Stimulated activated CD4-positive, alpha-beta T cell treated with anti-CD3 and anti-CD28 coated beads, TNF-alpha, amount 100 ng/mL, for 48 hours (primary cell): ENCODE measurements at places on chromosomes 3 and 15.

DNA sequence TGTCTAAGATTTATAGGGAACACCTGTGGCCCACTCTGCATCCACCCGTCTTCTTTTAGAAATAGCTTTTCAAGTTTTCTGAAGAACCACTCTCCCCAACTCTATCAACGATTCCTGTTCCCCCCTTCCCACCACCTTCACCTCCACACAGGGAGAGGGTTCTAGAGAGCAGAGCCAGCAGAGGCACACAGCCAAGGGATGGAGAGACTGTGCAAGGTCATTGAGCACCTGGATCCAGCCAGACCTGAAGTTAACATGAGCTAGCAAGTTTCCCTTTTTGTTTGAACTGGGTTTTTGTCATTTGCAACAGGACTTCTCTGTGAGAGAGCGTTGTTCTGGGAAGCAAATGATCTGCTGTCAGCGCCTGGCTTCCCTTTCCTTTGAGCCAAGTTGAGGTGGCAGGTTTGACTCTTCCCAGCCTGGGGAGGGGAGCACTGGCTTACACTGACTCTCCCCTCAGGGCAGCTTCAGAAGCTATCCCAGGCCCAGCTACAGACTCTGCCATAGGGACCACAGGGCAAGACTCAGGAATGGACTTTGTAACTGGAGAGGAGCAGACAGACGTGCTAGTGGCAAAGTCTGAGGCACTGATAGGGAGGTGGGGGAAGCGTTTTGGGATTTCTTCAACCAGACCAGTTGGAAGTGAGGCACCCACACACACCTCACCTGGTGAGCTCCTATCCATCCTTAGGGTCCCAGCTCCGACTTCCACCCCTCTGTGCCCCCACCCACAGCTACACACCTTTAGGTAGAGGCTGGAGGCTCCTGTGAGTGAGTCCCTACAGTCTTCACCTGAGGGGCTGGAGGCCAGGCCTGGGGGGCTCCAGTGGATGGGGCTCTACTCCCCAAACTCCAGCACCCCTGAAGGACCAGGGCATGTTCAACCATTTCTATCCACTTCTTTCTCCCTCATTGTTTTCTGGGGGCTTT lies 19.4 kb upstream of the PLXNA1 start:
- DNase-seq, result no peak

- no peak for DNase-seq
Measured at GRCh38 chr3:105490045-105490444, 123.3 kb downstream of the ALCAM start.

DNA sequence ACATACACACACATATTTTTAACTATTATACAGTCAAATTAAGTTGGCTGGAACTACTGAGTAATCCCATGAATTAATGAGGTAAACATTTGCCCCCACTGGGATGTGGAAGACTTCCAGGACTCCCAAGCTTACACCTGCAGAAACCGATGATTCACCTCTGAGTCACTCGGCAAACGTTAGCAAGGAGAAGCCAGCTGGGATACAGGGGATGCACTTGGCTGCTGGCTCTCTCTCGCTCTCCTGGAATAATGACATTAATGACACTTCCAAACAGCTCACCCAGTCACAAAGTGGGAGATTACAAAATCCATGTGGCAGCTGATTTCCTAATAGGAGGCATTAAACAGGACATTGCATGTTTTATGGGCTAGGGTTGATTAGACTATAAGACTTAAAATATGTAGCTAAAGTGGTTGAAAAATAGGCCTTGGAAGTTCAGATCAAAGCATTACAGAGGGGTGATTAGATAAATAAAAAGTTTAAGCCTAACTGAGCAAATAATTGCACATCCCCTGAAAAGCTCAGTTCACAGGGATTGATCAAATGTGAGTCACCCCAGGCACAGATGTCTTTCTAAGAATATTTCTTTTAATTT lies 500.9 kb downstream of the SOX2 start:
- DNase-seq, result no peak

GRCh38 chr15:101394654-101395053 lies 94.9 kb downstream of the PCSK6 start:
- no peak for DNase-seq

DNA sequence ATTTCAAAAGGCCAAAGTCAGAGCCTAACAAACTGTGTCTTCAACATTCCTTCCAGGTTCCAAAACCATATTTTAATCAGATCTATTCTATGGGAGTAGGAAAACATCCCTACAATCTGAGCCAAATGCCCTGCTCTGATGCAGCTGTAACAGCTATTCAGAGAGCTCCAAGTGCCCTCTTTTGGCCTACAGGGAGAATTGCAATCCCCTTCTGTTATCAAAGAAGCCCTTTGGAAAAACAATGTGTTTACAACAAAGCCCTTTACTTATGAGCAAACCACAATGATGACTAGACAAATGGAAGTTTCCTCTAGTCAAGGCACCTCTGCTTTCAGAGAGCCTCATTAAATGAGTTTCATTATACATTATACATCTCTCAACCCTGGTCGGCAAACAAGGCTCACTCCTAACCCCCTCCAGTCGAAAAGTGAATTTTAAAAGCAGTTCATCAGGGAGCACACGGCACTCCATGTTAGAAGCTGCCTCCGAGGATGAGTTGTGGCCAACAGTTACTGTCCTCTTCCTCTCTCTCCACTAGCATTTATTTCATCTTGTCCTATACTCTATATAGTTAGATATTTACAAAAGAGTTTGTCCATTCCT lies 42.6 kb upstream of the TMCO5A start:
- no peak for DNase-seq

DNA sequence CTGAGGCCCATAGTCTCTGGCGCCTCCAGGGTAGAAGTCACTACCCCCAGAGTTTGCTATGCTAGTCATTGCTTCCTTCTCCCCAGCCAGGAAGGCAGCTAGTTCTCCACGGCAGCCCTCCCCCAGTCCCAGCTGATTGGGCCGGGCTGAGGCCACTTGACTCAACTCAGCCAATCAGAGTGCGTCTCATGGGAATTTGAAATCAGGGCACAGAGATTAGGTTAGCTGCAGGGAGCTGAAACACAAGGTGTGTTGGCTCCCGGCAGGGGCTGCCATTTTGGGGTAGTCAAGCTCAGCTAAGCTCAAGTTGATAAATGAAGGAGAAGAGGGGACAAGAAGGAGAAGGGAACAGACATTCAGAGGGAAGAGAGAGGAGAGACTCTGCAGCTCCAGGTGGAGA lies 32.8 kb downstream of the LINGO1 start:
- DNase-seq, result no peak

- no peak for DNase-seq
Measured at GRCh38 chr15:40680151-40680550, 14.8 kb upstream of the RAD51 start.

GRCh38 chr3:29440413-29441305 lies 159.8 kb downstream of the RBMS3 start:
- no peak for DNase-seq
